Left forelimb (tissue), 1 donor: ENCODE measurements at places on chromosomes 11 and 22.

GRCh38 chr22:37345863-37346504, 63.7 kb downstream of the CYTH4 start:
- DNase-seq, result peak; percentile 76

DNA sequence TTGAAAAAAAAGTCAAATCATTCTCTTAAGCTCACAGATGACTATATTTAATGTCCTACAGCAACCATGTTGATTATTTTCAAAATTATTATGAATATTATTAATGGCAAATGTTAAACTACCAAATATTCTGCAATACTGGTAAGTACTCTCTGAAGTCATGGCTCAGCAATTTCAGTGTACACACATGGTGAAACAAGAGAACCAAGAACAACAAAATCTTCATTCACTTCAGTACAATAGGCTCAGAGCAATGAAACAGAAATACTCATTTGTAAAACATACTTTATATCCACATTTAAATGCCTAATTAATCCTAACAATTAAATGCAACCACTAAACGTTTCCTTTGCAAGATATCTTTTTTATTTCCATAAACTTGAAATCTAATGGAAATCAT, 347.2 kb downstream of the TTC28 start:
- DNase-seq, result no peak

- DNase-seq, result no peak
Measured at GRCh38 chr11:110828086-110828485, 115.8 kb upstream of the ARHGAP20 start.

DNA sequence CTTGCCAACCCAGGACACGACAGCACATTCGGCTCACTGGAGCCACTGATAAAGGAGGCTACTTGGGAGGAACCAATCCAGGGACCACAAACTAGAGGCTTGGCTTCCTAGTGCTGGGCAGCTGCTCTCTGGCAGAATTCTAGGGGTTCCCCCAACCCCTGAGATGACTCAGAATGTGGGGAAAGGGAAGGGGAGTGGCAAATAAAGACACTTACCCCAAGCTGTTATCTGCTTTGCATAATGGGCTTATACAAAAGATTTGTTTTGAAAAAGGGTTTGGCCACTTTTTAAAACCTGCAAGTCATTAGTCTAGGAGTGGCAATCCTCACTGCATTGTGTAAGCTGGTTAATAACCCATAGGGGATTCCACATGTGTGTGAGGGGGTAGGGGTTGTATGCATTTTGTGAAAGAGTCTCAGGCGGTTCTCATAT, 64.1 kb upstream of the LMO1 start:
- DNase-seq, result no peak

DNA sequence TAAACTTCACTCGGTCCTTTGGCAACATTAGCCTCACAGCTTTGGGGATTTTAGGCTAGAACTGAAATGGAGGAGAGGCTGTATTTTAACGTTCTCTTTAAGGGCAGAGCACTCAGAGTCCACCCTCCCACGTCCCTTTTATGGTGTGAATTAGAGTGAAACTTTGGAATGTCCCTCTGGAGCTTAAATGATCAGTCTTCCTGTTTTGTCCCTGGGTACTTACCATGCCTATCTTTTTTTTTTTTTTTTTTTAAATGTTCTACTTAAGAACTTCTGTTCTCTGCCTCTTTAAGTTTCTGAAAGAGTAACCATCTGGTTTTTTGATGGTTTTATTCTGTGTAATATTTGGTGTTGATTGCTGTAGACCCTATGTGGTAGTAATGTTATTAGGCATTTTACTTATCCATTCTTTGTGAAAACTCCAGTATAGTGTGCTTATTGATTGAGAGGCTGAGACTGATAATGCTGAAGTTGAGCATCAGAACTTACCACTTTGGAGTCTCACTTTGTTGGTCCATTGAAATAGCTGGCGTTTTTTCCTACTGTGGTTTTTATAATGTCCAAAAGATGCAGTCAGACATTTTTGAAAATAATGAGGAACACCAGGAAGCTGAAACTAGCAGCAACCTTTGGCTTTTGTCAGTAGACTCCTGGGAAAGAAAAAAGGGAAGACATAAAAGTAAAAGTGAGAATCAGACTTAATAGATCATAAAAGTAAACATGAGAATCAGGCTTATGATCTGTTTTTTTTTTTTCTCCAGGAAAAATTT, 11.6 kb downstream of the UVRAG start:
- no peak for DNase-seq

DNA sequence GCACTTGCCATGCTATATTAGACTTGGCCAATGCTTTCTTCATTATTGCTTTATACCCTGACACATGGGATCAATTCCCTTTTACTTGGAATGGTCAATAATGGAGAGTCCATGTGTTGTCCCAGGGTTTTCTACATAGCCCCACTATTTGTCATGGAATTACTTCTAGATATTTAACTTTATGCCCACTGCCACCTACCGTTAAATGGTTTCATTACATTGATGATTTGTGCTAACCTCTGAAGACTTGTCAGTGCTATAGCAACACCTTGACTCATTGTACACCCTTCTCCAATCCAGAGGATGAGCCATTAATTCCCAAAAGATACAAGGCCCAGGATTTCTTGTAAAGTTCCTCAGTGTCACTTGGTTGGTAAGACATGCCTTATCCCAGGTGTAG, 31.4 kb upstream of the SLC22A25 start:
- DNase-seq, result no peak

DNA sequence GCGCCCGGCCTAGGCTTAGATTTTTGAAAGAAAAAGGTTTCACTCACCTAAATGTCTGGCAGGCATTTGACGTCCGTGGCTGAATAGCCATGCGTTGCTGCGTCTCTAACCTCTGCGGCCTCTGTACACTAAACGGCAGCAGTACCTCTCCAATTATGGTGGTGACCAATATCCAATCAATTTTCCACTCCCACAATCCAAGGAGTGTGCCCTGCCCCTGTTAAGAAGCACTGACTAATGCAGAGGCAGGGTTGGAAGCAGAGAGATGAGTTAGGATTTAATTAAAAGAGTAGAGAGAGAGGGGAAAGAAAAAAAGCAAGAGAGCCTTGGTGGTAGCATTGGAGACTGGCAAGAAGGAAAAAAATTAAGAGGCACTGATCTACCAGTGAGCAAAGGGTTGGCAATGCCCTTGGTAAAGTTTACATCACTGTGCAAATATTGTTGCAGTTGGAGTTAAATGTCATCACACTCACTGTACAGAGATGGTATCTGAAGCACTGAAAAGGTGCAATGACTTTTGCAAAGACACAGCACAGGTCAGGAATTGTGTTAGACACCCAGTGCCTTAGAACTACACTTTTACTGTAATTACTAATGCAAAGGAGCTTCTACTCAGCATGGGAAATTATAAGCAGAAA, 526.7 kb downstream of the NTM start:
- no peak for DNase-seq

DNA sequence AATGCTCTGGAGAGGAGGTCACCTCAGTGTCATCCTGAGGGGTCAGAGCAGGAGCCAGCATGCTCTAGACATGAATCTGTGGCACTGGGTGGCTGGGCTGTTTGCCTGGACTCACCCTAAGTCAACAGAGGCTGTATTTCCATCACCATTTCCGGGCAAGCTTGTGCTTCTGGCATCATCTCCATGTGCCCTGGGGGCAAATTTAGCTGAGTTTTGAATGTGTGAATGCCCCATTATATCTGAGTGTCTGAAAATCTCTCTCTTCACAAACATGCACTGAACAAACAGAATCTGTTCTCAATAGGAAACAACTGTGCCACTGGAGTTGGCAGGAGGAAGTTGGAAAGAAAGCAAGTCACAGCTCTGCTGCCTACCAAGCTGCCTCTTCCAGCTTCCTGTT, 356.2 kb downstream of the GRM5 start:
- DNase-seq, result no peak

DNA sequence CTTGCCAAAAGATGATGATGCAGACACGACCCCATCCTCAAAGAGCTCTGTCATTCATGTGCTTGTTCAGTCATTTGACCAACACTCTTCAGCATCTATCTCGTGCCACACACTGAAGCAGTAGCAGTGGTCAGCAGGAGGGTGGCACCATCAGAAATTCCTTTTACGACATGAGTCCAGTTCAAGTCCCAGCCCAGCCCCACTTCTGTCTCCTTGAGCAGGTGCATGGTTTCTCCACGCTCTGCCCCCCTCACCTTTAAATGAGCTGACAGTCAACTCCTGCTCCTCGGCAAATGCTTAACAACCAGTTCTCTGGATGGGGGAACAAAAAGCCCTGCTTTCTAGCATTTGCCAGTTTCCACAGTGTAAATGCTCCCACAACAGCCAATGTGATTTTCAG, 60.9 kb downstream of the SYN3 start:
- DNase-seq, result no peak

- DNase-seq, result no peak
Measured at GRCh38 chr11:11813288-11813962, 28.3 kb upstream of the USP47 start.

- DNase-seq, result peak; percentile 76
Measured at GRCh38 chr22:31039393-31039792, 41.7 kb upstream of the SMTN start.

DNA sequence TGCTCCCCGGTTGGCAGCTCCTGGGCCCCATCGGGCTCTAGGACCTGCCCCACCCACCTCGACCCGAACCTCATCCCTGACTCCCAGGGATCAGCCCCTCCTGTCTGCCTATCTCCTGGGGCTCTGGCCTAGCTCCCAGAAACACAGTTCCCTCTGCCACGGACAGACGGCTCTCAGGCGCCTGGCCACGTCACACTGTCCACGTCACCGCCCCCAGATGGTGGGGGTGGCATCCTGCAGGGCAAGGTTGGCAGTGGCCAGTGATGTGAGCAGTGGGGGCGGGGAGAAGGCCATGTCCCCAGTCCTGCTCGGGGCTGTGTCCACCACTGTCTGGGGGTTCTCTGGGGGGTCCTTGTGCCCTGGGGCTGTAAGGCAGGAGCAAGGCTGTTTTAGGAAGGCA, 29.2 kb downstream of the SYT7 start:
- no peak for DNase-seq

GRCh38 chr11:110526323-110526722, 96.6 kb downstream of the FDX1 start:
- no peak for DNase-seq

DNA sequence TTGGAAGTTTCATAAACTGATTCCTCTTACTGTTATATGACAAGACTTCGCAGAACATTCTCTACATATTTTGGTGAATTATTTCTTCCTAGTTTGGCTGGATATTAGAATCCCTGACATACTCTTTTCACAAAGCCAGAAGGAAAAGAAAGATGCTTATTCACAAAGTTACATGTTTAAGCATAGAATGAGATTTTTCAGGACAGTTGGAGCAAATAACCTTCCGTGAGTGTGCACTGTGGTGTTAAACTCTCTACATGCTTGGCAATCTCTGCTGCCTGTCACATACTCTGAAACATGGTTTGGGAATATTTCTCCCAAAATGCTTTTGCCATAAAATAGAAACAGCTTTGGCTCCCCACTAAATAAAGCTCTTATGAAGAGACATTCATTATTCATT, 230.0 kb upstream of the MTNR1B start:
- DNase-seq, result no peak

DNA sequence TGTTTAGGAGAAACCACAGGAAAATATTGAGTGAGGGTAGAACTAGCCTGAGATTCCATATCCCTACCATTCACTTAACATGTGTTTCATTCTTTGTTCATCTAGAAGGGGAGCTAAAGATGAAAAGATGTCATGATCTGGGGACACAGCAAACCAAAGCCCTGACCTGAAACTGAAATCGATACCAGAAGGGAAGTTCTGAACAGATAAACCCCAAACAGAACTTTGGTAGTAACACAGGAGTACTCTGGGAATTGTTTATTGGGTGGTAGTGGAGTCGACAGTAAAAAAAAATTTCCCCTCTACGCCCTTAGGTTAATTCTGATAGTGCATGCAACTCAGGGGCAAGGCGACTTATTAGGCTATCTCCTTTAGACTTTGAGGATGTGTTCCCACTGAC, 27.2 kb downstream of the OR2AT4 start:
- no peak for DNase-seq

DNA sequence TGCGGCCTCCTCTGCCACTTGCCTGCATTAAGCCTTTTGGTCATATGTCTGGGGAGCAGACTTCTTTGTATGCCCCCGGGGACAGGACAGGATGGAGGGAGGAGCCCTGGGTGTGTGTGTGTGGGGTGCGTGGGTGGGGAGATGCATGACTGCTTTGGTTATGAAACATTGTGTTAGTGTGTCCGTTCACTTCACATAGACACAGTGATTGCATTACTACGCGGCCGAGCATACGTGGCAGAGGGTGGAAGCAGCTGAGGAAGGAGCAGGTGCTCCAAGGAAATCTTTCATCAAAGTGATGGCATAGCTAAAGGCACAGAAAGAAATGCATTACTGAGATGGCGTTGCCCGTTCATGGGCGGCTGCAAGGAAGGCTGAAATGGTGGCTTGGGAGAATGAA, 260.4 kb downstream of the ST3GAL4 start:
- no peak for DNase-seq

GRCh38 chr11:13315517-13316432, 38.2 kb downstream of the BMAL1 start:
- DNase-seq, result no peak

- DNase-seq, result no peak
Measured at GRCh38 chr11:92443199-92443598, 218.6 kb downstream of the FAT3 start.

- peak; percentile 52 for DNase-seq
Measured at GRCh38 chr22:36585841-36586240, 56.9 kb upstream of the EIF3D start.

- DNase-seq, result no peak
Measured at GRCh38 chr11:14974515-14975251, 2.5 kb upstream of the CALCA start.

- DNase-seq, result no peak
Measured at GRCh38 chr11:17780668-17781067, 46.1 kb downstream of the KCNC1 start.

DNA sequence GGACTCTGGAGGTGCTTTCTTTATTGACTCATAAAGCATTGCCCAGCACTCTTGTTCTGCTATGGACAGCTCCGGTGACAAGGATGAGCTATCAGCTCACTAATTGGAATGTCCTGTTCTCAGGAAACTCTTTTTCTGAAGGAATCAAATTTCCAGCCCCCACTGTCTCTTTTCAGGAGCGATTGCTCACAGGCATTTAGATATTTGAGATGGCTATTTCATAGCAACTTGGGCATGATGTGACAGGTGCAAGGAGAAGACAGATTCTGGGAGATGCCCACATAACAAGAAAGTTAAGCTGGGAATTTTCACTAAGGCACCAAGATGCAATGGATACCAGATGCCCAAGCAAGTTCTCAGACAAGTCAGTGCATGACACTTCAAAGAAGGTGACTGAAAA, 123.4 kb upstream of the CSNK2A3 start:
- DNase-seq, result no peak
